NCI-H345 (cell line): ENCODE measurements at places on chromosomes 2 and 18.

DNA sequence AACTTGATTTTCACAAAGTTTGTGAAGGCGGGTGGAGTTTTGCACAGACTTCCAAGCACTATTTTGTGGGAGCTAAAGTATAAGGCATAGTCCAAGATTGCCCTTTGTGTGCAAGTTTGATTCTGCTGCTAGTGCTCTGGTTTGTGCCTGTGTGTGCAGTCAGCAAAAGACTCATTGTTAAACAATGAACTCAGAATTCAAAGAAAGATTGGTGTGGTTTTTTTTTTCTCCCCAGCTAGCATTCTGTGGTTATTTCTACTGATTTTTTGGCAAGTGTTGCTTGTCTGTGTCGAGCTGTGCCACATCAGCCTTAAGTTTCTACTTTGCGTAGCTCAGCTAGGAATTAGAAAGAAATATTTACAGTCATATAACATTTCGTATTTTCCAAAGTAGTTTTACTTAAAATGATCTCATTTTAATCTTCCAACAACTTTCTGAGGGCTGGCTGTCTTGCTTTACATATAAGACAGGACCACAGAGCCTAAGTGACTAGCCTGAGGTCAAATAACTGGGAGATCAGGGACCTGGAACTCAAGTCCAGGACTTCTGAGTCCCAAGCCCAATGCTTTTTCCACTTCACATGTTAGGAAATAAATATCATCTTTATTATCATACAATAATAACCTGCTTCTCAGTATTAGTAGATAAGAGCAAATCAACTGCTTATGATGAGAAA lies 69.8 kb downstream of the BABAM2 start:
- no peak for DNase-seq

DNA sequence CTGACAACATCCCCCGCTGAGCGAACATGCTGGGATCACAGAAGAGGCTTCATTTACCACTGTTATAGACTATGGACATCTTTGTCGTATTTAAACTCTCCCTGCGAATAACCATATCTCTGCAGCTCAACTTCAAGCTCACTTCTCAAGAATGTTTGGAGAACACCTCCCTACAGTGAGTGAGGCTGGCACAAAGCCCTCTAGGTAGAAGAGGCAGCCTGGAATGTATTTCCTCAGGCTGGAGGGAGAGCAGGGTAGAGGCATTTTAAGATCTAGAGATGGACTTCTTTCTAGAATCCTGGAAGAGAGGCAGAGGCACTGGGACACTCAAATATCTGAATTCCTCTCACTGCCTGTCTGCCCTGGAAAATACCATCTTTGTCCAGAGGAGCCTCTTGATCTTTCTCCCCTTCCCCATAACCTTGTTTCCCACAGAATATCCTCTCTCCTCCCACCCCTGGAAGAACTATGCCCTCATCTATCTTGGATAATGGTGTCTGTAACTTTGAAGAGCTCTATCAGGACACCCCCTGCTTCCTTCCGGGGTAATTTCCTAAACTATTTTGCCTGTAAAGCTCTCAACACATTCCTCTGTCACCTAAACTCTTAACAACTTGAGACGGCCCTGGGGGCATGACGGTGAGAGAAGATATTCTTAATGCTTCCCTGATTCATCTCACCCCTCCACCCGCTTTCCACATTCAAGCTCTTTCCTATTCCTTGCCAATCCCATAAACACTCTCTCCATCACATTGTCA lies 2.4 kb upstream of the ANTXR1 start:
- no peak for DNase-seq

DNA sequence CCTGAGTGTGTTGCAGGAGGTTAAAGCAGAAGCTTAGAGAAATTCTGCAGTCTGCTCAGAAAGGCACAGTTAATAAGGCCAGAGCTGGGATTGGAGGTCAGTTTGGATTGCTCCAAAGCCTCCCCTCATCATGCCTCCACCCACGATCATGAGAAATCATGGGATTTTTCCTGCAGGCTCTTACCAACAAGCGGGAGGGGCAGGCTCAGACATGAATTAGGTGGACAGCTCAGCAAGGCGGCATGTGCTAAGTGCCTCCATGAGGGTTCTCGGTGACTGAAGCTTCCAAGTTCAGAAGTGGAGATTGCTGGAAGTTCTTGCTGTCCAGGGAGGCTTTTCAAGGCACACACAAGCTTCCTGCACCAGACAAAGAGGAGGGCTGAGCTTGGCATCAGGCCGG lies 163.8 kb downstream of the SETBP1 start:
- DNase-seq, result no peak

- peak; percentile 59 for DNase-seq
Observed at GRCh38 chr2:127535422-127535901, at the start of gene MYO7B. MYO7B (plus strand) TSS chr2:127535683; CDS start chr2:127559723, 24,040 bp downstream.

DNA sequence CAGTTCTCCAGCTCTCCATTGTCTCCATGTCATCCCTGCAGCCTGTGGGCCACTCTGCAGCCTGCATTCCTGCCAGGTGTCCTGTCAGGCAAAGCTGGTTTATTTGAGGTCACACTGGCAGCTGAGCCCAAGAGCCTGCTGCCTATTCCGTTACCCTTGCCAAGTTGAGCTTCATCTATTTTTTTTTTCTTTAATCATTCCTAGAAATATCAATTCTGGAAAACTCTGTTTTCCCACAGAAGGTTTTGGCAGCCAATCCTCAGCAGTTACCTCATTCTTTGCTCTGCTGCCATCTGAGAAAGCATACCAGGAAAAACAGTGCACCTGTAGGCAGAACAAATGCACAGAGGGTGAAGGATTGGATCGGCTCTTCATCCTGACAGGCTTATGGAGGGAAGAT lies 411.0 kb upstream of the ACVR2A start:
- no peak for DNase-seq

GRCh38 chr2:232349546-232349945 lies 29.0 kb upstream of the ALPP start:
- DNase-seq, result no peak

- no peak for DNase-seq
Observed at GRCh38 chr2:63678085-63678484, 89.3 kb downstream of the MDH1 start.

DNA sequence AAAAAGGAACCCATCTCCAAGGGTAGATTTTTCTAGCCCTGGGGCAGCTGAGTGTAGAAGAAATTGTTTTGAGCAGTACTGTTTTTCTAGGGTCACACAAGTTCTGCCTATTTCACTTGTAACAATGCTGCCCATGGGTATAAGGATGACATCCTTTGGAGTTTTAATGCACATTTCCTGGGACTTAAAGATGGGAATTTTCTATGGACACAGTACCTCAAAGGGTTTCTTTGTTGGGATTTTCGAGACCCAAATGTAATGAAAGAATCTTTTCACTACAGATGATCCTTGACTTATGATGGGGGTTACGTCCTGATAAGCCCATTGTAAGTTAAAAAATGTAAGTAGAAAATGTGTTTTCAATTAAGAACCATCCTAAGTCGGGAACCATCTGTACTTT lies 31.8 kb downstream of the CDC42EP3 start:
- no peak for DNase-seq

GRCh38 chr2:208609166-208609804 lies 202.7 kb downstream of the PTH2R start:
- DNase-seq, result no peak

GRCh38 chr2:144654523-144654922 lies 134.6 kb upstream of the ZEB2 start:
- DNase-seq, result no peak

DNA sequence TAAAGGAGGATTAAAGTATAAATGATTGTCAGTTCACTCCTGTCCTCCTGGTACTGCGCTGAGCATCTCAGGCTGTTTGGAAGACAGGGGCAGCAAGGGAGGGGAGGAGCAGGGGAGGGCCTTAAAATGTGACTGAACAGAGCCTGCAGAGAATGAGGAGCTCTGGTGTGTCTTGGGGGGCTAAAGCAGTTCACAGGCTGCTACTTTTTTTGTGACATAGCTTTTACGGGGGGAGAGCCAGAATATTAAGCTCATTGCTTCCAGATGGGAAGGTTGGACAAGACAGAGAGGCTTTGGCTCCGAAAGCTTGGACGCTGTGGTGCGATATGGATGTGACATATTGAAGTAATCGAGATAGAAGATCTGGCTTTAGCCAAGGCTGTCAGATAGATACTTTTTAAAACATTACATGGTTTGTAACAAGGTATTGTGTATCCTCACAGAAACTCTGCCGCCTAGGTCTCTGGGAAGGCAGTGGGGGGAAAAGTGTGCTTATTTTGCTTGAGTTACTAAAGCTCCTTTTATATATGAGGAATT lies 40.5 kb downstream of the RDH14 start:
- DNase-seq, result no peak

DNA sequence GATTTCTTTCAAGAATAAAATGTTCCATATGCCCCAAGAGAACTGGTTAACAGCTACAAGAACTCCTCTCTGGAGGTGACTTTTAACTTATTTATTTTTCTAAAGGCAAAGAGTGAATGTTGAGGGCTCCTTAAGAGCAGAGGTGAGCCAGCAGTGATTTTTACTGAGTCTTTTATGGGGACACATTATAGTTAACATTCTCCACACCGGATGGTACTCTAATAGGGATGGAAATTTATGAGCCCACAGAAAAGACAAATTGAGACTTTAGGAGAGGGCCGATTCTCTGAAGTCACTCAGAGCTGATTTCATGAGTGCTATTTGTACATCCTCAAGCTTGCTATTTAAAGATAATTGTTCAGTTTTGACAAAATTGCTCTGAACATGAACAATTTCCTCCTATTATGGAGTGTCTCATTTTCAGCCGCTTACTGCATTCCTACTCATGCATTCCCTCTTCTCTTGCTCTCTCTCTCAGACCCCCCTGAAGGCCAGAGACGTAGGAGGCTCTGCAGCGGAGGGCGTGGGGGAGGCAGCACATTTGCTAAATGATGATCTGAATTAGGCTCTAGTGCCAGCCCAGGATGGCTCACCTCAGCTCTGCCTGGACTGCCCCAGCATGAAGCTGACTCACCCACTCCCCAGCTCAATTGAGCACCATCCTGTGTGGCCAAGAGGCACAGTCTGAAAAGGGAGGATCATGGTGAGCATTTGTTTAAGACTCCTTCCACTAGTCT lies 5.9 kb upstream of the RPL37A start:
- DNase-seq, result no peak

- DNase-seq, result no peak
Observed at GRCh38 chr2:40646642-40647041, 194.8 kb upstream of the SLC8A1 start.

- DNase-seq, result no peak
Observed at GRCh38 chr2:37471994-37472393, 127.6 kb downstream of the QPCT start.

DNA sequence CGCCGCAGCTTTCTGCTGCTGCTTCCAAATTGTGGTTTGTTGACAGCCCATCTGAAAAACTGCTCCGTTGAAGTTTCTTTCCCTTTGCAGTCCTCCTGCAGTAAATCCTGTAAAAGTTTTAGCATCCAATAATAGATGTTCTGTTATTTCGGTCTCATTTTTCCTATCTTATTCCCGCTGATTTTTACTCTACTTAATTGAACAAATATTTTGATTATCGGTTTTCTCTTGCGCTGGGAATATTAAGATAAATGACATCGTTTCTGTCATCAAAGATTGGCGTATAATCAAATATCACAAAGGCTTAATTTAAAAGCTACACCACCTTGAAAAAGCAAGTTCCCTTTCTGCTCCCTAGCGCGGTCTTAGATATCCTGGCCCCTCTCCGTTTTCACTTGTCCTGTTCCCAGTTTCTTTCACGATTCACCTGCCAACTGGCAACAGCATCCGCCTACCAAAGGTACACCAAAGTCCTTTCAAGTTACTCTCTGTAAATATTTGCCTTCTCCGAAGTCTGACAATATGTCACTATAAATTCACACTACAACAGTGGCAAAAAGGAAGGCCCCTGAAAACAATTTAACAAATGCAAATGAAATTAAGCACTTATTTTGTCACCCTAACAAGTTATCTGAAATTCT lies 1.0 kb upstream of the STRN start:
- peak; percentile 20 for DNase-seq

DNA sequence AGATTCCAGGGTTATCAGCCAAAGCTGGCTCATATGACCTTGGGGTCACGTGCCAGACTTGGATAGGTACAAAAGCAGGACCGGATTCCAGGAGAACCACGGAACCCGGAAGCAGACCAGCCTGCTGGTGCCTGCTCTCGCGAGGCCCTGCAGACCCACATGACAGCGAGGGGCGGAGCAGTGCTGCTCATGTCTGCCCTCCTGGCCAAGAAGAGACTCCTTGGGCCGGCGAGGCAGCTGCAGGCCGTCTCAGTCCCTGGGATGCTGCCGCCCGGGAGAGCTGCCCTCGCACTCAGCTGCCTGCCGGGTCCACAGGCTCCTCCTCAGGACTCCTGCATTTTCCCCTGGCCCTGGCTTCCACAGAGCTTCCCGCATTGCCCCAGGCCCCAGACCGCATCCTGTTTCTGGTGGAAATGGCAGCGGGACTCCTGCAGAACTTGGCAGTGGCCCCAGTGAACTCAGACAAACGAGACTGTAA lies 739.5 kb downstream of the SOCS6 start:
- DNase-seq, result no peak

DNA sequence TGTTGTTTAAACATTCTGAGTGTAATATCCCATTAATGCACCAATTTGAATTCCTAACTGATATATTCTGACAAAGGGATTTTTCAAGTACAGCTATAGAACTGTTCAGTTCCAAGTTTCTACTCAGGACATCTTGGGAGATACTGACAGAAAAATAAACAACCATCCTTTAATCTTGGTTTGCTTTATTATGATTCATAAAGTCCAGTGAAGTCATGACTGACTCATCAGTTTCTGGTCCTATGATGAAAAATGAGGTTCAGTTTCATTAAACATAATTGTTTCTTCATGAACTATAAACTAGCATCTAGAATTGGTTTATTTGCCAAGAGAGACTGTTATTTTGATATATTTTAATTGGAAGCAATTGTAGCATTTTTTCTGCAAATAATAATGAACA lies 896.2 kb downstream of the CCDC85A start:
- no peak for DNase-seq

GRCh38 chr2:101808006-101808562 lies 110.6 kb downstream of the MAP4K4 start:
- no peak for DNase-seq

- DNase-seq, result no peak
Observed at GRCh38 chr2:36963106-36963505, 3.2 kb downstream of the STRN start.
